Breast epithelium (tissue), 4 donors: ENCODE measurements at places on chromosomes 13 and 19.
A peak's percentile ranks its signal among the peaks of the same experiment; 100 is the strongest.

DNA sequence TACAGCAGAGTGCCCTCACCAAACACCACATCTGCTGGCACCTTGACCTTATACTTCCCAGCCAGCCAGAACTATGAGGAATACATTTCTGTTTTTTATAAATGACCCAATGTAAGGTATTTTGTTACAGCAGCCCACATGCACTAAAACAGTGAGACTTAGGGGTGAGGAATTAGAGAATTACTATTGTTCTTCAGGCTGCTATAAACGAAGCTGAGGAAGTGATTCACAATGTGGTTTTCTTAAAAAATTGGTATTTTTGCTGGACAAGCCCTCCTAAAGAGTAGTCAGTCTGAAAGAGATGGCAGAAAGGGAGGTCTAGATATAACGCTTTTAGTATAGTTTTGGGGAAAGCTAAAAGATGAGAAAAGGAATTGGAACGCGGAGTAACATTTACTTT is 101.0 kb downstream of the SLITRK6 start:
- no peak for DNase-seq

DNA sequence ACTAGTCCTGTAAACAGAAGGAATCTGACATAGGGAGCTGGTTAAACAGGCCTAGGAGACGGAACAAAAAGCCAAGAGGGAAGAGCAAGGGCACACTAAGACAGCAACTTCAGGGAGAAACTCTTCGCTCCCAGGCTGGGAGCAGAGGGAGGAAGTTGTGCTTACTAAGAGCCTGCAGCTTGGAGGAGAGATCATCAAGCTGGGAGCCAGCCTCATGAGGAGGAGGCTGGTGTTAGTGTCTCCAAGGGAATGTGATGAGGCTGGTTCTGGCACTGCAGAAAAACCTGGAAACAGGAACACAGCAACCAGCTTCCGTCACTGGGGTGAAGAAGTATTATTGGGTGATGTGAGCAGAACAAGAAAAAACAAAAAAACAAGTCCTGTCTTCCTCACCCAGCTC is 1027.3 kb downstream of the UQCRFS1 start:
- no peak for DNase-seq

DNA sequence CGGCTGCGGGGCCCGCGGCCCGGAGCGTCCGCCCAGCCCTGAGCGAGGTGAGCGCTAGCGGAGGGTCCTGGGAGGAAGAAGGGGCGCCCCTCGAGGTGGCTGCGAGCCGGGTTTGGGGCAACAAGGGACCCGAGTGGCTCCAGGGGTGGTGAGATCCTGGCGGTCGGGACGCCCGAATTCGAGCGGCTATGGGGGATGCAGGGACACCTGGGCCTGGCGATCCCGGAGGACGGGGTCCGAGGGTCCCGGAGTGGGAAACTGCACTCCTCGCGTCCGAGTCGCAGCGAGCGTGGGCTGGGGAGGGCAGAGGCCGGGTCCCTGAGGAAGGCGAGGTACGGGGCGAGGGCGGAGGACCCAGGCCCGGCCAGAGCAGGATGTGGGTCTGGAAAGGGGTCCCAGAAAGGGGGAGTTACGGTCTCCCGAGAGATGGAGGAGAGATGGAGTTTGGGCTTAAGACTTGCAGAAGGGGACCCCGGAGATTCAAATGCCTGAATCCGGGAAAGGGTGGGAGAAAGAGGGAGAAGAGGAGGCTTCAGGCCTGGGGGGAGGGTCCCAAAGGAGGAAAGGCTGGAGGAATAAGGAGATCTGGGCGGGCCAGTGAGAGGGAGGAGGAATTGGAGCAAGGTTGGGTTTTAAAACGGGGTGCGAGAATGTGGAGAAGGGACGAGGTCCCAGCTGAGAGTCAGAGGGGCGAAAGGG is 542 bp downstream of the CACNG7 start:
- no peak for DNase-seq

DNA sequence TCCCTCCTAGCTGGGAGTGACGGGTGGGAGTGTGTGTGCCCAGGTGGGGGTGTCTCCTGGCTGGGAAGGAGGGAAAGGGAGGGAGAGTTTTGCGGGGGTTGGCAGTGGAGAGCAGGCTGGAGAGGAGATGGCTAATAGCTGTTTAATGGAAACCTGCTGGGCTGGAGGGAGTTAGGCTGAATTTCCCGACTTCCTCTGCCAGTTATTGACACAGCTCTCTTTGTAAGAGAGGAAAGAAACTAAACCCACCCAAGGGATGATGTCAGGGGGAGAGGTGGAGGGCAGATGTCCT is 10.2 kb upstream of the ILF3 start:
- DNase-seq = no peak

DNA sequence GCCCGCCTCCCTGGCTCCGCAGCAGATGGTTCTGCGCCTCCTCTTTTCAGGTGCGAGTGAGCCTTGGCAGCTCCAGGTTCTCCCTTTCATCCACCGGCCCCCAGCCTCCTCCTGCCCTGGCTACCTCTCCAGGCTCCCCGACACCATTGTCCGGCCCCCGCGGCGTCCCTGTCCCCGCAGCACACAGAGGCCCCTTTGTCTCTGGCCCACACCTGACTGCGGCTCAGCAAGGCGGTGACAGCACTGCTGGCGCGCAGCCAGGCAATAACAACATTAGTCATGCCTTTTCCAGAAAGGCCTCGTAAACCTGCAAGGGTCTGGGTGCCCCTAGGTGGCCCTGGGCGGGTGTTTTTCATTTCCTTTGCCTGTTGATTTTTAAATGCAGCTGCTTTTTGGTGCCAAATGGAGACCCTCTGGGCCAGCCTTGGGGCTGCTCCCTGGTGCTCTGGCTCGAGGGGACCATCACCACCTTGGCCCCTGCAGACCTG is 73.2 kb upstream of the MEDAG start:
- DNase-seq = peak; percentile 95

- no peak for DNase-seq
Observed at GRCh38 chr13:86710896-86711295, 911.7 kb upstream of the SLITRK6 start.

GRCh38 chr13:40148742-40149141 is 493.3 kb downstream of the COG6 start:
- DNase-seq = no peak

DNA sequence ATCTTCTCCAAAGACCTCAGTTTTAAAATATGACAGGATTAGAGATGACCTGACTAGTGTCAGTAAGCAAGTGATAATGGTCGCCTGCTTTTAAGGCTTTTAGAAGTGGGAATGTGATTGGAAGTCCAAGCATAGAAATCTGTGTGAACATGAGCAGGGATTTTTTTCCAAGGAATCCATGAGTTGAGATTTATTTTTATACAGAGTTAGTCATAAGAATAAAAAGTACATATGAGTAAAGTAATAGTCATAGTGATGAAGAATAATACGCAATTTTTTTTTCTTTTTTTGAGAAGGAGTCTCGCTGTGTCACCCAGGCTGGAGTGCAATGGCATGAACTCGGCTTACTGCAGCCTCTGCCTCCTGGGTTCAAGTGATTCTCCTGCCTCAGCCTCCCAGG is 1.6 kb downstream of the ZNF546 start:
- DNase-seq = no peak

GRCh38 chr19:37980419-37981170 is 73.6 kb downstream of the SIPA1L3 start:
- no peak for DNase-seq

GRCh38 chr19:55400281-55401087 is 7.1 kb downstream of the UBE2S start:
- no peak for DNase-seq

DNA sequence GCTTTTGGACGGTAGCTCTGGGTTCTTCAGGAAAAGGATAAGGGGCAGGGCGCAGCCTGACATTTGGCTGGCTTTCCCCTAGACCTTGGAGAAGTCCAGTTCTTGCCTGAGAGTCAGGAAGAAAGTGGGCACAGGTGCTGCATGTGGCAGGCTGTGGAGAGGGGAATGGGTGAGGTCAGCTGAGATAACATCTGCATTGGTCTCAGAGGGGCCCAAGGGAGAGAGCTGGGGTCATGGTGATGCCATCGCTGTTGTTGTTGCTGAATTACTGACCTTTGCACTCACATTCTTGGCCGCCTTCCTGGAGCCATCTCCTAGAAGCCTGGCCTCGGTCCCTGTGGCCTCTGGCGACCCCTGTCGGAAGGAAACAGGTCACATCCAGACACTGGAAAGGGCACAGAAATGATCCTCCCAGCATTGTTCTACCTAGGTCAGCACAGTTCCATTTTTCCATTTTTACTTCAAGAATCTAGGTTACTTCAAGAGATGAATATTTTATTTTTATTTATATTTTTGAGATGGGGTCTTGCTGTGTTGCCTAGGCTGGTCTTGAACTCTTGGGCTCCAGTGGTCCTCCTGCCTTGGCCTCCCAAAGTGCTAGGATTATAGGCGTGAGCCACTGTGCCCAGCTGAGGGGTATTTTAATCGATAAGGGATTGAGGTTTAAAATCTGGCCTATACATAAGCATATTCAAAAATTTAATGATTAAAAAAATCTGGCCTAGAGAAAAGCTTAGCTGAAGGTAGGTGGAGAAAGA is 6.5 kb upstream of the LIPE start:
- DNase-seq = peak; percentile 83

GRCh38 chr13:66675620-66676019 is 554.5 kb downstream of the PCDH9 start:
- no peak for DNase-seq

DNA sequence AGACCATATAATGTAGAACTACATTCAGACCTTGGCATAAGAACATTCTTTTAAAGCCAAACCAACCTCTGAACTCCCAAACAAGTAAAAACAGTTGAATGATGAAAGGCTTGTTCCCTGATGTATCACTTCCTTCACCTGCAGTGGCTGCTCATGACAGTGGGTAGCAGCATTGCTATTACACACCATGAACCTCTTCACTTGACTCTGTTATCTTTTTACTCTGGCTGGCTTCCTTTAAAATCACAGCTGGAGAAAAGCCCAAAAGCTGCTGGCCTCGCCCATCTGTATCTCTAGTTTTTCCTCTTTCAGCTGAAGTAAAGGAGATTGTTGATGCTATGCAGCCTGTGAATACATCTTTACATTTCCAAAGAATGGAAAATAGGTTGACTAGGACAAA is 22.6 kb downstream of the THSD1 start:
- DNase-seq = no peak

GRCh38 chr13:44300895-44301638 is 72.6 kb upstream of the SERP2 start:
- peak; percentile 60 for DNase-seq

- no peak for DNase-seq
Observed at GRCh38 chr13:50085063-50085462, 69.8 kb downstream of the KCNRG start.

GRCh38 chr13:113854238-113855011 is 9.5 kb downstream of the GAS6 start:
- peak; percentile 19 for DNase-seq

- DNase-seq = no peak
Observed at GRCh38 chr19:33199441-33200265, 5.5 kb downstream of the LRP3 start.

DNA sequence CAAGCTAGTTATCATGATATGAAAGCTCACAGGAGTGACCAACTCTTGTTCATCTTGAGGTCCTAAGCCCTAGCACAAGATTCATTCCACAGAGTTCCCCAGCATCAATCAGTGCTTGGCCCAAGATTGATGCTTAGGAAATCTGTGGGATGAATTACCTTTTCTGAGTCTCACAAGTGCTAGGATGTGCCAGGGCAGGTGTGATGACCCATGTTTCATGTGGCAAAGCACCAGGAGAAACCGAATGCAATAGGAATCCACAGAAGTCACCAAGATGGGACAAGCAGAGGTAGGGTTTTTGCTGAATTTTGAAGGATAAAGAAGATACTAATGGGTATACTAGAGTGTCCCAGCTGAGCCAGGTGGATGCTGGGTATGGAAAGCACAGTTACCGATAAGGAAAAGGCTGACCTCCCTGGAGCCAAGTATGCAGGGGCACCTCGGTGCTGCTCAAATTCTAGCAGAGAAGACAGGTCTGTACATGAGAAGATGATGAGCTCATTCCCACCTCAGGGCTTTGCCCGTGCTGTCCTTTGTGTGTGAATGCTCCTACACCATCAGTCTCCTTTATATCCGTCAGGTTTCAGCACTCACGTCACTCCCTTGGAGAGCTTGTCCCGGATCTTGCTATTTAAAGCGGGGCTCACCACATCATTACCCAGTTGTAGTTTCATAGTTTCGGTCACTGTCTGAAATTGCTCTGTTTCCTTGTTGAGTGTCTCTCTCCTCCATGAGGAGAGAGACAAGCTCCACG is 168.9 kb upstream of the TSC22D1 start:
- no peak for DNase-seq

DNA sequence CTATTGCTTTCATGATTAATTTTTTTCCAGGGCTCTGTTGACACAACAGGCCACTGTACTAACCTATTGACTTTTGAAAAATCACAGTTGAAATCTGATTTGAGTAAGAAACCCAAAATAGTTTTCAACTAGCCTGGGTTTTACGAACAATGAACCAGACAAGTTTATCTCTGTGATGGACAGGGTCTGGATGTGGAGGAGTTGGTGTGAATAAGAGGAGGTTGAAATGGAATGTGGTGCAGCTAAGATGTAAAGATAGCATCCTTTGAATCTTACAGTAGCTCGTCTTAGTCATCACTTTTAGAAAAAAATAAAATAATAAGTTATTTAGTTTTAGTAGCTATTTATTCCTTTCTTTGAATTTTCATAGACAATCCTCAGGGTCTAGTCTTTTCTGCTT is 8.3 kb upstream of the OXGR1 start:
- DNase-seq = no peak

DNA sequence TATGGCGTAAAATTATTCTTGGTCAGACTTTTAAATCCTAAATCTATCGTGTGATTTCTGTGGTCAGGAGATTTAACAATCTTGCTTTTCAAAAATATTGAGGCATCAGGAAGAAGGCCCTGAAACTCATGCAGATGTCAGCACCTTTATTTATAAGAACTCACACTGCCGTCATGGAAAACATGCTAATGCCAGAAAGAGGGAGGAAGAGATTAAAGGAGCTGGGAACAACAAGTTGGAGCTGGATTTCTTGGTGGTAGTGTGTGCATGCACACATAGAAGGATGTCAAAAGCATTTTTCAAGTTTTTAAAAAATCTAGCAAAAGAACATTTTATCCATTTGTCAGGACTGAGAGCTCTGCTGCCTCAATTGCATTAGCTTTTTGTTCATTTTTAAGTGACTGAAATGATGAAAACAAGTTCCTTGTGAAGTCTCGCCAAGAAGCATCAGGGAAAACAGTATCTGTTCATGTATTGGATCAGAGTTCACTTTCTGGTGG is 342.5 kb downstream of the SPRY2 start:
- no peak for DNase-seq

- no peak for DNase-seq
Observed at GRCh38 chr19:13637664-13638063, 126.7 kb upstream of the MRI1 start.

DNA sequence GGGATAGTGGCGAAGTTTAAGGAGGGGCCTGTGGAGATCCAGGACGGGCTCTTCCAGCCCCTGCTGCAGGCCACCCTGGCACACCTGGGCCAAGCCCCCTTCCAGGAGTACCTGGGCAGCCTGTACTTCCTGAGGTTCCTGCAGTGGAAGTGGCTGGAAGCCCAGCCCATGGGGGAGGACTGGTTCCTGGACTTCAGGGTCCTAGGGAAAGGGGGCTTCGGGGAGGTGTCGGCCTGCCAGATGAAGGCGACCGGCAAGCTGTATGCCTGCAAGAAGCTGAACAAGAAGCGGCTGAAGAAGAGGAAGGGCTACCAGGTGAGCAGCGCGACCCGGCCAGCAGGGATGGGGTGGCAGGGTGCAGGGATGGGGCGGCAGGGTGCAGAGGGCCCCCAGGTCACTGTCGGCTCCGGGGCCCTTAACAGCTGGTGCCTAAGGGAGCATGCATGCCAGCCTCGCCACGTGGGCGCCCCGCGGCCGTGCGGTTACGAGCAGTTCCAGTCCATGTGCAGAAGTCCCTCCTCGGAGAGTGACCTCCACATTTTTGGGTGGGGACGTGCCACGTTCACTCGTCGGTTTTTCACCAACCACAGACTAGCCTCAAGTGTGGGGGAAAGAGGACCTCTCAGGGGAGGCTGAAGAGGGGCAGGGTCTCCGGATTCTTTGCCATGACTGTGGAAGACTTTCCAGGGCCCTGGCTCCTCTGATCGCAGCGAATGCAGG is 912 bp downstream of the GRK1 start:
- peak; percentile 43 for DNase-seq
